Breast epithelium (tissue), 4 donors: ENCODE measurements at places on chromosomes 16 and 17. TPM values are rescaled to one million over a fixed set of nuclear protein-coding genes. Genes with fewer than 3 reads are reported as not detected.

DNA sequence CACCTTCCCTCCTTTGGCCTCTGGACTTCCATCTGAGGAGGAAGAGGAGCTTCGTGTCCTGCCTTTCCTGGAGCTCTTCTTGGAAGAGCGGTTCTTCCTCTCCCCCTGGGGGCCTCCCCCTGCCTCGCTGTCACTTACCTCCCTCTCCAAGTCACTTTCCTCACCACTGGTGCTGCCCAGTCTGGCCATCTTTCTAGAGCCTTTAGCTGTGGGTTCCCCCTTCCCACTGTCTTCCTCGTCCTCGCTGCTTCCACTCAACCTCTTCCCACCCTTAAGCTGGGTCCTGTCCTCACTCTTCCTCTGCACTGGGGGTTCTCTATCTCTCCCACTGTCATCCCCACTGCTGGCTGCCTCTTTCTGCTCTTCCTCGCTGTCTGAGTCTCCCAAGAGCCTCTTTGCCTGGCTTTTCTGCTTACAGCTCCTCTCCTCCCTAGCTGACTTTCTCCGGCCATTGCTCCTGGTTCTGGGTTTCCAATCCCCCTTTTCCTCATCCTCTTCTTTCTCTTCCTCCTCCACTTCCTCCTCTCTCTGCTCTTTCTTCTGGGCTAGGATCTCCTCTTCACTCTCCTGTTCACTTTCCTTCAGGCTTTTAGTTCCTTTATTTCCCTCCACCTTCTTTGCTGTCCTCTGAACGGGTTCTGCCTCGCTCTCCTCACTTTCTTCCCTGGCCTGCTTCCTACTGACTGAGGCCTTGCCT is 1.4 kb downstream of the HIRIP3 start:
- H3K36me3 ChIP-seq = peaks cover 5% of the 10 kb centered on the region
- DNase-seq = no peak
- peaks cover 10% of the 10 kb centered on the region for H3K4me1 ChIP-seq
- H3K27me3 ChIP-seq = no peaks in the 10 kb centered on the region

DNA sequence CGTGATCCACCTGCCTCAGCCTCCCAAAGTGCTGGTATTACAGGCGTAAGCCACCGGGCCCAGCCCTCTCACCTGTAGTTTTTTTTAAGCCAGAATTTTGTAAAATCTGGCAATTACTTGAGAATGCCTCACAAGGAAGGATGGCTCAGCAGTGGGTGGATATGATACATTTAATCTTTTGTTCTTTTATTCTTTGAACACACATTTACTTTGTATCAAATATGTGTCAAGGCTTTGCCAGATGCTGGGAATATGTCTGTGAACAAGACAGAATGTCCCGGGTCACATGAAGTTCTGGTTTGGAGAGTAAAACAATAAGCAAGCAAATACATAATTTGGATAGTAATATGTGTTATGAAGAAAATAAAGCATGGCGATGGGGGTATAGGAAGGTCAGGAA is 4.9 kb upstream of the COPS3 start:
- no peak for DNase-seq
- no peaks in the 10 kb centered on the region for H3K4me1 ChIP-seq
- H3K27ac ChIP-seq = no peak overlapping the region

WNT3 gene
- 1.6 TPM for total RNA-seq

SDR42E1 gene
- 6.9 TPM for total RNA-seq

DNA sequence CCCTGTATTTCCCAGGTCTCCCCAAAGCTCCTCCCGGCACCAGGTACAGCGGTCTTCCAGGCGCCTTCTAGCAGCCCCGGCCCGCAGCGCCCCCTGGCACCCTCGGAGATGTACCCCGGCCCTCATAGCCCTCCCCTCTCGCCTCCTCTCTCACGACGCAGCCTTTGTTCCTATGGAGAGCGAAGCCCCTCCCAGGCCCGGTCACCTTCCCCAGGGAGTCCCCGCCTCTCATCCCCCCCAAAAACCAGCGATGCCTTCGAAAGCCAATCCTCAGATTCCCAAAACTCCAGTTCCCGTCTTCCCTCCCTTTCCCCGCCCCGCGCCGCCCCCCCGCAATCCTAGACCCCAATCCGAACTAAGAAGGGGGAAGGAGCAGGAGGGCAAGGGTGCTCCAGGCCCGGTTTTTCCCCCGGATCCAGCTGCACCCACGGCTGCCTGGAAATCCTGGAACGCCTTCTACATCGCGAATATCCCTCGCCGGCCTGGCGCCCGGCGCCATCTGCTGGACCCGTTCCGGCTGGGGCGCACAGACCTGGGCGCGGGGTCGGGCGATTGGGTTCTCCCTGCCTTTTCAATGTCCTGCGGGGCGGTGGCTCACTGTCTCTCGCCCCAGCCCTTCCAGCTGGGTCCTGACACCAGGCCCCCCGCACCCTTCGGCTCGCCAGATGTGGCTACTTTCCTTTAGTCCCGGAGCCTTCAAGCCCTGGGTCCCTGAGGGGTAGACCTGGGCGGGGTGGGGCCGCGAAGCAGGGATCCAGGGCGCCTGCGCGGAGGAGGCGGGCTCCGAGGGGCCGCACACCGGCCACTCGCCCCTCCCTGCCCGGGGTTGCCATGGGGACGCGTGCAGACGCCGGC is at the start of gene DNAH2:
DNAH2 (plus strand) TSS at position 844 of the 855 bp plus-strand sequence. CDS start 1,991 bp downstream, outside the sequence.
- peak within 1 kb of the TSS; percentile 44 for H3K4me3 ChIP-seq
- no peaks in the 10 kb centered on the region for H3K4me1 ChIP-seq
- H3K36me3 ChIP-seq = no peaks in the 10 kb centered on the region

CDH11 gene
- 52.8 TPM for total RNA-seq

DNA sequence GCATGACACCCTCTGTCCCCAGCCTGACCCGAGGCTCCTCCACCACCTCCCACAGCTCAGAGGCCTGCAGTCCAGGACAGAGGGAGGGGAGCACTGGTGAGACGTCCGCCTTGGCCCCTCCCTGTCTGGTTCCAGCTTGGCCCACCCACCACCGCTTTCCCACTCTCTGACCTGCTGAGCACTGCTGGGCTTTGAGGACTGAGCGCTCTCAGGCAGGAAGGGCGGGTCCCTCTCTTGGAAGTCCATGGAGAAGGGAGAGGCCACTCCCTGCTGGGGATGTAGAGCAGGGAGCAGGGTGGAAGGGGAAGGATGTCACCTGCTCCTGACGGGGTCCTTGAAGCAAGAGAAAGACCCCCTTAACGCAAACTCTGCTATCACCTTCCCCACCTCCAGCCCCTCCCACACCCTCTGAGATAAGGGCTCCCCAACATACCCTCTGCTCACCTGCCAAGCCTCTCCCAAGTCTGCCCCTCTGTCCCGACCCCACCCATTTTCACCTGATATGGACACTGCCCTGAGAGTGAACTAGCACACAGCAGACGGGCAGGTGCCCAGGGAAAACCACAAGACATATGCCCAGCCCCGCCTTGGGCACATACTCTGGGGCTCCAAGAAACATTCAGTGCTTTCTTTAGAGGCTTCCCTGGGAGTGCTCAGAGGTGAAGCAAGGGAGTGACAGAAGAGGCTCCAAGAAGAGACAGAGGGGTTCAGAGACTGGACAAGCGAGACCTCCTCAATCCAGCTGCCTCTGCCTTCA is 1.4 kb downstream of the OSBPL7 start:
- no peaks in the 10 kb centered on the region for H3K4me1 ChIP-seq
- no peak overlapping the region for H3K4me3 ChIP-seq
- no peak for DNase-seq
- no peaks in the 10 kb centered on the region for H3K27me3 ChIP-seq

DNA sequence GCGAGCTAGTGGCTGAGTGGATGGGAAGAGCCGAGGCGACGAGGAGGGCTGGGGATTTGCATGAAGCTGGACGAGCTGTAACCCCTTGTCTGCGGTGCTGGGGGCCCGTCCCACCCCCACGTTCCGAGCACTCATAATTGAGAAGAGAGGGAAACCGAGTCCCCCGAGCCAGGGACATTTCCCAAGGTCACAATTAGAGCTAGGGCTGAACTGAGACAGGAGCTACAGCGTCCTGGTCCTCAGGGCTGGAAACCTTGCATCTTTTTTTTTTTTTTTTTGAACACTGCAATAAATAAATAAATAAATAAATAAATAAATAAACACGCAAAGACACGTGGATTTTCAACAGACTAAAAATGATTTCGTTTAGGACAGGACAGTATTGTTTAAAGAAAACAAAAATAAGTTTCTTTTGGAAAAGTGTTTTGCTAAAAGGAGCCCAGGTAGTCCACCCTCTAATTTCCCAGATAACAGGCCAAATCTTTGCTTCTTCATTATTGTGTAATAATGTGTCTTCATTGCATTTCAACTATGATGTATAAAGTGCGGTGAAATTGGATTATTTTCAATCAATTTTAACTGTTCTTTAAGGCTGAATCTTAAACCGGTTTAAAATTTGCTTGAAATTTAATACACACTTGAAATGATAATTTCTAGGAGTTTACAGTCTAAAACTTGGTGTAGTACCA is 992 bp downstream of the GDPD1 start:
- H3K27ac ChIP-seq = peak overlapping the region; percentile 91
- no peak for DNase-seq
- peak overlapping the region; percentile 84 for H3K4me3 ChIP-seq
- H3K27me3 ChIP-seq = no peaks in the 10 kb centered on the region
- no peaks in the 10 kb centered on the region for H3K4me1 ChIP-seq
